ENCODE measurements at places on chromosomes 7 and 10.

GRCh38 chr7:27169658-27170425 lies 4.3 kb downstream of the HOXA10 start:
- DNase-seq, result no peak

- DNase-seq, result no peak
These were observed 70.9 kb upstream of the GNA12 start for GRCh38 chr7:2915023-2915422.

GRCh38 chr7:114303301-114303700 lies 111.3 kb upstream of the FOXP2 start:
- no peak for DNase-seq

GRCh38 chr10:27723436-27723835 lies 22.2 kb downstream of the MKX start:
- DNase-seq, result no peak

- no peak for DNase-seq
These were observed 11.4 kb downstream of the DAGLB start for GRCh38 chr7:6436385-6436685.

- no peak for DNase-seq
These were observed 31.0 kb downstream of the SLIT1 start for GRCh38 chr10:97154781-97155180.

- DNase-seq, result no peak
These were observed 488 bp downstream of the EIF4H start for GRCh38 chr7:74174606-74175082.

DNA sequence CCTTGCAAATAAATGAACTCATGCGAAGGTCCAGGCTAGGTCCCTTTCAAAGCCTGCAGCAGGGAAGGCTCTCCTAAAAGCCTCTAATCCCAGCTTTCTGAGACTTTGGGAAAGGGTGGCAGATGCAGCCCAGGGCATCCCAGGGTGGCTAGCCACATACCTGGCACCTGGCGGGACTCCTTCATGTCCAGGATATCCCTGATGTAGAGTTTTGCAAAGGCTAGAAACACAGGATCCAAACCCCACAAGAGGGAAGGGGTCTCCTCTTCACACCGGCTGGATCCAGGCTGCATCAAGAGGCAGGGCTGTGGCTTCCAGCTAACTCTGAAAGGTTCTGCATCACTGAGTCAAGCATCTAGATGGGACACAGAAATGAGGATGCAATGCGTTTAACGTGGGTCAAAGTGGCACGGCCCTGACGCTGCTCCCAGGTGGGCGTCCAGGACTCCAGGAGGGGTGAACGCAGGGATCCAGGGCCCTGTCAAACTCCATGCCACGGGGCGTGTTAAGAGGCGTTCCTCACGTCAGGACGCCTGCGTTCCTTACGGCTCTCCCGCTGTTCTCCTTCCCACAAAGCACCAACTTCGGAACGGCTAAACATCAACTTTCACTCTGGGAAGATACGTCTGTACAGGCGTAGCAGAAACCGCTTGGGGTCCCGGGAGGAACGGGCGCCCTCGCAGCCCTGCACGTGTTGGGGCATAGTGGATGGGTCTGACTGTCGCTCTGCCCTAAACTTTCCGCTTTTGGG lies 507 bp downstream of the STN1 start:
- no peak for DNase-seq

GRCh38 chr10:11154333-11154732 lies 136.7 kb downstream of the CELF2 start:
- no peak for DNase-seq

DNA sequence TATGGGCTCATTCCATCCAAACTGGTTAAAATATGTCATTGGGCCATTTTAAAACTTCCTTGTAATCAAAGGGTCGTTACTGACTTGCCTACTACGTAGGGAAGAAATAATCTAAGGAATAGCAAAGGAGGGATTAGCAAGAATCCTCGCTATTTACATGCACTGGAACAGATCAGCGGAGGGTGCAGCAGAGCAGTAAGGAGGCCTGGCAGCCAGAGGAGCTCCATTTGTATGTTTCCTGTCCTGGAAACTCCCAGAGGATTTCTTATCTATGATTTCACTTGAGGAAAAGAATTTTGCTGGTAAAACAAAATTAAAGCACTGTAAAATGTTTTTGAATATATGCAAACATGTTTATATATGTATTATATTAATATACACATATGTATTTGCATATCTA lies 107.3 kb downstream of the TPK1 start:
- no peak for DNase-seq

DNA sequence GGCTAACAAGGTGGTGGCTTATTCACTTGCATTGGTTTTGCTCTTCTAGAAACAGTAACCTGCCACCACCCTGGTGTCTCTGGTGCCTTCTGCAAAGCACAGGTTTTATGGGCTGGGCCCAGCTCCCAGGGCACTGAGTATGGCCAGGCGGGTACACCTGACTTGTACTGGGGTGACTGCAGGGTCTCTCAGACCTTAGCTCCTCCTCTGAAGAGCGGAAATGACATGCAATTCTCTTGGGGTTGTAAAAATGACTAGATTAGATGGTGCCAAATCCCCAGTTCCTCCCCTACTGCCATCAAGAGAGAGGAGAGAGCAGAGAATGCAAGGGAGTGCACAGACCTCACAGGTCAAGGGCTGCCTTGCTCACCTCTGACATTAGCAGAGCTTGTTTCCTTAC lies 14.7 kb downstream of the ESYT2 start:
- DNase-seq, result no peak

Data from NCI-H446 treated with DMSO at 0.1 percent for 48 hours (cell line).